ENCODE measurements at places on chromosomes 11 and 22.

DNA sequence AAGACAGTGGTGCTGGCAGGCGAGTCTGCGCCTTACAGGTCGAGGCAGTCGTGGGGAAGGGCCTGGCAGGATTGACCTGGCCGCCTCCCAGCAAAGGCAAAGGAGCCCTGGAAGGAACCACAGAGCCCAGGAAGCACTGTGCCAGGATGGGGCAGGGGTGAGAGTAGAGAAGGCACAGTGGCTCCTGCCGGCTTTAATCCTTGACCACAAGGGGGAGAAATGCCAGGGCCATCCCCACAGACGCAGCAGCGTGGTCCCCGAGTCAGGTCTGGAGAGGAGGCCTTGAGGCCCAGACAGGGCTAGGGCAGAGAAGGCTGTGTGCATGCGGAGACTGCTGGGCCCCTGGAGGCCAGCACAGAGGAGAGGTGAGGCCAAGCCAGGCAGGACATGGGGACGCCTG is 9.9 kb upstream of the NDUFS8 start:
- no peak for DNase-seq

DNA sequence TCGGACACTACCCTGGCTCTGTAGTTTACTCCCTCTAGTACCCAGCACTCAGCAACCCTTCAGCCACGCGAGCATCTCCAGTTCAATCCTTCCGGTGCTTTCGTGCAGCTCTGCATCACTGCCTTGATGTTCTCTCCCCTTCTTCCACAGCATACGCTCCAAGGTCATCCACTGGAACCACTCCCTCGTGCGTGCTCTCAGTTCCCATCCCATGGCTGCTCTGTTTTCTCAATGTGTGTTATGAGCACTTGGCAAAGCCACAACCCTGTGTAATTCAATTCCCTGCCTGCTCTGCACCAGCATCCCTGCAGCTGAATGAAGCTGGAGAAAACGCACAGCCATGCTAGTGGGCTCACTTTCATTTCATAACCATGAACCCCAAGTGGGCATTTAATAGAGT is 38.5 kb upstream of the NFRKB start:
- no peak for DNase-seq

- no peak for DNase-seq
These were observed 22.6 kb downstream of the CABIN1 start for GRCh38 chr22:24033731-24034130.

DNA sequence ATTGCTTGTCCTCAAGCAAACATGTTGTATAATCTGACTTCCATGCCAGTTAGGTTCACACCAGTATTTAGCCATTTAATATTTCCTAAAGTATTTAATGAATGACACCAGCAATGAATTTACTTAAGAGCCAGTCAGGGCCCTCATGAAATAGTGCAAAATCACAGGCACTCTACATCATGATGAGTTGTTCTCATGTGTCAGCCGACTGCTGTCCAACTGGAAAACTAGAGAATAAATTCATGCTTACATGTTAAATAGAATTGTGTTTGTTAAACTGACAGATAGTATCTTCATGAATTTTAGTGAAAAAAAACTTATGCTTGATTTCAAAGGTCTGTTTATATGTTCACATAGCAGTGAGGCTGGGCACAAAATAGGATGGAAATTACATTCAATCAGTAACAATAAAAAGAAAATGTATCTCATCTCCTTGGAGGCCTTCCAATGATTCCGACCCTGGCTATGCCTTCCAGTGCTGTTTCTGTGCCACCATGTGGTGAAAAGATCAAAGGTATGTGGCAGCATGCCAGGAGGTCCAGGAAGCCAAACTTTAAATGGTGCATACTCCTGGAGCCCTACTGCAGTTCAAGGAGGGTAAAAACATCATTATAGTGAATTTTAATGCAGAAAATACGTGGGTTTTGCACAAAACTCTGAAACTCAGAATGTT is 45.2 kb downstream of the CTSC start:
- DNase-seq, result no peak
